Hematopoietic multipotent progenitor cell treated with erythropoietin and hydrocortisone succinate and interleukin-3 and kit ligand, for 17 days (in vitro differentiated cells): ENCODE measurements at places on chromosomes 16 and 17.

DNA sequence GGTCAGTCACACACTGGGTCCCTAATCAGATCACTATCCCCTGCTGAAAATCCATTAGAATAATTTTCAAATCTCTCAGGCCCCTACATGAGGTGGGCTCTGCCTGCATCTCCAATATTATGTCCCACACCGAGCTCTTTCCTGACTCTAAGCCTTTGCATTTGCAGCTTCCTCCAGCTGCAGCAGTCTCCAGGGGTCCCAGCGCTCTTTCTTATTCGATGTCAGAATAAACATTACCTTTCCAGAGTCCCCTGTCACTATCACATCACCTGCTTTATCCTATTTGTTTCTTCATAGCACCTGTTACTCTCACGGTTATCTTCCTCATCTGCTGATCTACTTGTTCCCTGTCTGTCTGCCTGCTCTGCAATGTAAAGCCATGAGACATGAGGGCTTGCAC, 57.3 kb upstream of the MON1B start:
- DNase-seq, result no peak

DNA sequence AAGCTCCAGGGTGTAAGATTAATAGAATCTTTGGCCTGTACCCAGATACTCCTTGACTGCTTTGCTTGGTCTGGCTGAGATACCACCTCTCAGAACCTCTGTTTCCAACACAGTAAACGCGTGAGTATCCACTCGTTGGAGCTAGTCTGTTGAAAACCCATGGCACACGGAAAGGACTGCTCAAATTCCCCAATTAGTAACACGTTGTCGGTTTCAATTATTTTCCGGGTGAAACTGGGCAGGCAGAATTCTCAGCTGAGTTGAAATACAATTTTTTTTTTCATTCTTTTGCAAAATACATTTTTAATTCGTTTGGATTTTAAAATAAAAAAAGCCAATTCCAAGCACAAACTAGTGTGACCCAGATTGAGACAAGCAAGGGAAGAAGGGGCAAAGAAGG, 120.5 kb downstream of the MAF start:
- no peak for DNase-seq

- DNase-seq, result no peak
These were observed 33.8 kb upstream of the GHDC start for GRCh38 chr17:42227849-42228700.

GRCh38 chr17:35083071-35083470, 19.6 kb upstream of the RFFL start:
- DNase-seq, result no peak

DNA sequence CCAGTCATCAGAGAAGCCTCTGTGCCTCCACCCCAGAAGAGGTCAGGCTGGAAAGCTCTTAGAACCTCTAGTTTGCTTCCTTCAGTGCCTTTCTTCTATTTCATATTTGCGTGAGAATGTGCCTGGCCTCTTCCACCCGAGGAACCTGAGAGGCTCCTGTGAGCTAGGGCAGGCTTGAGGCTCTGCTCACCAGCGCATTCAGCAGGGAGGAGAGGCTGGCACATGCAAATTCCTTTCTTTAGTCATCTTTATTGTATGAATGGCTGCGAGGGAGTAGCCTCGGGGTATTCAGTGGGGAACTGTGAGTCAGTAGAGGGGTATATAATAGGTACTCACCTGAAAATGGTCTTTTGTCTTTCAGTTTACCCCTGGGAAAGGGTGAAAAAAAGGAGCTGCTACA, 268.3 kb downstream of the ABCC12 start:
- DNase-seq, result no peak

DNA sequence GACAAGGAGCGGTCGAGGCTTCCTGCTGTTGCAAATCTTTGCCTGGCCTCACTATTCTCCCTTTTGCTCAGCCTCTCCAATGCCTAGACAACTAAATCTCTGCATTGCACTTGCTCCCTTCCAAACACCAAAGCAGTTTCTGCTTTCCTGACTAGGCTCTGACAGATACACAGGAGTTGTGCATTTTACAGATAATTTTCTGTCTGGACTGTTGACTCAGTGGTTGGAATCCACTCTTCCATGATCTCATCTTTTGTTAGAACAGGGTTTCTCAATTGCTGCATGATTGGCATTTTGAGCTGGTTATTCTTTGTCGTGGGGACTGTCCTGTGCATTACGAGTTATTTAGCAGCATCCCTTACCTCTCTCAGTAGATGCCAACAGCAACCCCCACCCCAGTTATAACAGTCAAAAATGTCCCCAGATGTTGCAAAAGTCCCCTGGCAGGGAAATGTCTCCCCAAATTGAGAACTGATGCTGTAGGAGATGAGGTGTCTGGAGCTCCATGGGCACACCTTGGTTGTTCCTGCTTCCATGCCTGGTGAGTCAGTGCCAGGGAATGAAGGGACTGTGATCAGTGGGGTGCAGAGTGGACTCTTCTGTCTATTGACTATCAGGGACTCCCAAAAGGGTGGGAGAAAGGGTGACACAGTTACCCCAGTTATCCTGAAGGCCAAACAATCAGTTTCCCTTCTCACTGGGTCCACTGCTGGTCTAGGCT, 557.4 kb upstream of the PSMD7 start:
- no peak for DNase-seq

- no peak for DNase-seq
These were observed 350.8 kb downstream of the WWOX start for GRCh38 chr16:78450255-78450654.

- DNase-seq, result peak; percentile 18
These were observed 46.5 kb upstream of the CPNE2 start for GRCh38 chr16:57045694-57046381.

DNA sequence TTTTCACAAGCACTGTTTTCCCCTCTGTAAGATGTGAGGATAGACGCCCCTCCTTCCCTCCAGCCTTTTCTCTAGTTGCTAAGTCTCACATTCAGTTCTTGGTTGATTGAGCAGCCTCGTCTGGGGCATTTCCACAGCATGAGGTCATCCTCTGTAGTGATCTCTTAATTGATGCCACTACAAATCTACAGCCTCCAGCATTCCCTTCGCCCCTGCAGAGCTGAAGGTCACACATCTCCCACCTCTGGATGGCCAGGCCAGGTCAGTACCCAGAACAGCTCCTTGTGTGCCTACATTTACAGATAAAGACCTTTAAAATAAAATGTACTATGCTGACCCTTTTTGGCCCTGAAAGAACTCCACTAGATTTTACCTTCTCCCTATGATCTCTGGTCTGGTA, 32.5 kb upstream of the CDH11 start:
- no peak for DNase-seq

GRCh38 chr17:66909804-66910373, 54.6 kb upstream of the CACNG4 start:
- DNase-seq, result no peak

GRCh38 chr16:29784901-29785500, 5.5 kb upstream of the KIF22 start:
- DNase-seq, result peak; percentile 62
